GM23338 (cell line): ENCODE measurements at places on chromosomes 2 and 18.

GRCh38 chr2:231399046-231399852, 3.7 kb downstream of the B3GNT7 start:
- DNase-seq = no peak

GRCh38 chr2:172308253-172308935, 119.0 kb upstream of the ITGA6 start:
- DNase-seq = no peak

GRCh38 chr18:50170004-50170403, 24.9 kb downstream of the MYO5B start:
- DNase-seq = peak; percentile 41

- no peak for DNase-seq
Observed at GRCh38 chr2:85938456-85938855, 49.7 kb upstream of the ST3GAL5 start.

GRCh38 chr2:206584323-206585116, 57.8 kb upstream of the FAM237A start:
- DNase-seq = no peak
